ENCODE measurements at places on chromosomes 6 and 20.

- no peak for DNase-seq
Measured at GRCh38 chr6:147486683-147487082, 21.8 kb upstream of the SAMD5 start.

- DNase-seq, result peak; percentile 64
Measured at GRCh38 chr6:24524805-24525204, 30.0 kb downstream of the ALDH5A1 start.

GRCh38 chr20:48623176-48623905 is 204.5 kb downstream of the PREX1 start:
- no peak for DNase-seq

- peak; percentile 77 for DNase-seq
Measured at GRCh38 chr6:32940656-32941213, at the start of gene HLA-DMB. TSS of gene HLA-DMB (minus strand) at chr6:32941028. CDS start at chr6:32940807, 221 bp downstream.

DNA sequence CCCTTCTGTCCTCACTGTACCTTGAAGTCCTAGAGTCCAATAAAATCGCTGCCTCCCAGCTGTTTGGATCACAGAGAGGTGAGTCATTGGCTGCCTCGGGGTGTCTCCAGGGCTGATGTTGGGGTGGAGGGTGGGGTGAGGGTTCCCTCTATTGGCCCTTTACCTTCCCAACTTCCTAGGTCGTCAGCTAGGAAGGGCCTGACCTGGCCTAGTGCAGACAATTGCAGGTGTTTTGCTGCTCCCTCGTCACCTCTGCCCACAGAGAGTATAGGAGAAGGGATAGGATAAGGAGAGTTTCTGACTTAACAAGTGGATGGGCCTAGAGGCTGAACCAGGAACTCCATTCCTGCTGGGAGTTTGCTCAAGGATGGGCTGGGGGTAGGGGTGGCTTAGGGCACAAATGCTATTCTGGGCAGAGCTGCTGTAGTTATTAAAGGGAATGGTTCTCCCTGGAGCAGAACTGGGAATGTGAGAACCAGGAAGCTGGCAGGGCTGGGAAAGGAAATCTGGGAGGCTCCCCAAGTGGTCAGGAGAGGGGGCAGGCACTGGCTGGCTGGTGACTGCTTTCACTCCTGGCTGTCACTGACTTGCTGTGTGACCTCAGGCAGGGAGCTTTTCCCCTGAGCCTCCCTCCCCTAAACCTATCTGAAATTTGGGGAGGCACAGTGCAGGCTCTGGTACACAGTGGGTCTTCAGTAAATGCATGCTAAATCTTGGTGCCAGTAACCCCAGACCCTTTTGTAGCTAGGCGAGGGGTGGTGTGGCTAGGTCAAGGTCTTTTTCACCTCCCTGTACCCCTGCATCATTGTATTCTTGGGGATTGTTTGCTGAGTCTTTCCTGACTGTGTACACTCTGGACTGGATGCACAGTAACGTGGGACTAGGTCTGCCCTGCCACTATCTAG is 1.5 kb downstream of the TP53INP2 start:
- DNase-seq, result peak; percentile 23

DNA sequence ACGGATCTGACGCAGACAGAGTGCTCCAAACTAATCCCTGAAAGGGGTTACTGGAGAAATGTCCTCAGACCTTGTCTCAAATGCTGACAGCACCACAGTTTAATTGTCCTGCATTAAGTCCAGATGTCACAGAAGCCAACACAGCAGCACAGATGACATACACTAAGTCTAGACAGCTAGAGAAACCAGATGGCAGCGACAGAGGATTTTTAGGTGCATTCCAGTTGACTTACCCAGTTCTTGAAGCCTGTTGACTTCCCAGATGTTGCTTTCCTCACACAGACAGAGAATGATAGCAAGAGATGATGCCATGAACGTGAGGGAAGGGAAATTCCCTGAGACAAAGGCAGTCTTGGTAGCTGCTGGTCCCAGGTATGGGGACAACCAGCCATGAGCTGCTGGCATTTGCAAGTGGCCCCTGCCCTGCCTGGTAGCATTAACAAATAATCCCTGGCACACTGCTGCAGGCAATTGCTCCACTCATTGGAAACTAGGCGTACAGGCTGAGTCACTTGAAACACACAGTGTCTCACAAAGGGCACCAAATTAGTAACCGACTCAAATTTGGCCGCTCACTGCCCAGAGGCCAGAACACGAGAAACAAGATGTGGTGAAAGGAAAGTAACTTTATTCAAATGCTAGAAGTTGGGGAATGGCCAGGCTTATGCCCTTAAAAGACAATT is 52.2 kb downstream of the ADGB start:
- DNase-seq, result no peak

DNA sequence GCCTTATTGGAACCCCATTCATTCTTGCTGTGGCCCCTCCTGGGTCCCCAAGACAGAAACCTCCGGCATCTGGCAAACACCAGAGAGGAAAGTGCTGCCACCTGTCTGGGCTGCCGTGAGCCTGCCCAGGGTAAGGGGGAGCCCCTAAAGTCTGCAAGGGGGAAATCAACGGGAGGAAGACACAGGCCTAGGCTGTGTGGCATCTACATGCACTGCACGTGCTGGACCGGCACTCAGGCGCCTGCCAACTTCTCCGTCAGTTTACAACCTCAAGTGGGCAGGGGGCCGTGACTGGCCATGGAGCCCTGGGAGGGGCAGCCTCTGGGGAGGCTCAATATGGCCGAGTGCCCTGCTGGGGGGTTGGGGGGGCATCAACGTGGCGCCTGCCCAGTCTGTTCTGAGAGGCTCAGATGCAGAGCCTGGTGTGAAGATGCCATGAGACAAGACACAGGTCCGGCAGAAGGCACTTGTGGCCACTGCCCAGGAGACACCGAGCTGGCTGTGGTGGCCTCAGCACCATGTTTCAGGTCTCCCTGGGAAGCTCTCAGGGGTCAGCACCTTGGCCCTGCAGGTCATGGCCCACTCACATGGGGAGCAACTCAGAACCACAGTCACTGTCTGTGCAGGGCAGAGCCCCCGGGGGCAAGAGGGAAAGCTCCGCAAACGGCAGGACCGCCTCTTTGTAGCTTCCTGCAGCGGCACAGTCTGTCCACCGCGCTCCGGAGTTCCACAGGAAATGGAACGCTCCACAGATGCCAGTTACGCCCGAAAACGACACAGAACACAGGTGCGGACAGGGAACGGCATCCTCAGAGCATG is 8.4 kb downstream of the UCKL1 start:
- DNase-seq, result no peak

DNA sequence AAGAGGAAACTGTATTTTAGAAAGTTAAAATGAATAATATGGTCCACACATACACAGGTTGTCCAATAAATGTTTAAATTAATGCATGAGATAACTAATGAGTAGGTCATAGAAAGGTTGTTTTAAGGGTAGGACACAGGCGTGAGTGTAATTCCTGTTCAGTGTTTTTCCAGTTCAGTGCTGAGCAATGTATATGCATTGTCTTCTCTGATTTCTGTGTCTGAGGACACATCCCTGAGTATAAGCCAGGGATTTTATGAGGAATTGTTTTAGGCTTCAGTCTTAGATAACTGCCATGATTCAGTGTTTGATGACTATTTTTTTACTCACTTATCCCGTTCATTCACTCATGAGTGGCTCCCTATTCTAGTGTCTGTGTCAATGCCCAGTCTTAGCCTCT is 298.5 kb upstream of the TBX18 start:
- no peak for DNase-seq

GRCh38 chr20:13784271-13784892 is 337 bp downstream of the ESF1 start:
- no peak for DNase-seq

GRCh38 chr20:5024103-5024502 is 22.8 kb upstream of the SLC23A2 start:
- DNase-seq, result no peak

- DNase-seq, result no peak
Measured at GRCh38 chr20:37313546-37314091, 24.2 kb downstream of the MANBAL start.

- DNase-seq, result no peak
Measured at GRCh38 chr20:3694864-3695263, 13.1 kb upstream of the ADAM33 start.

- no peak for DNase-seq
Measured at GRCh38 chr6:1865585-1865984, 255.9 kb downstream of the FOXC1 start.

All from fibroblast of pulmonary artery (primary cell).